ENCODE measurements at places on chromosomes 1 and 21.

- DNase-seq: no peak
These were observed 28.6 kb upstream of the JUN start for GRCh38 chr1:58812468-58812867.

- DNase-seq: no peak
These were observed 34.0 kb downstream of the MEGF6 start for GRCh38 chr1:3577300-3577699.

DNA sequence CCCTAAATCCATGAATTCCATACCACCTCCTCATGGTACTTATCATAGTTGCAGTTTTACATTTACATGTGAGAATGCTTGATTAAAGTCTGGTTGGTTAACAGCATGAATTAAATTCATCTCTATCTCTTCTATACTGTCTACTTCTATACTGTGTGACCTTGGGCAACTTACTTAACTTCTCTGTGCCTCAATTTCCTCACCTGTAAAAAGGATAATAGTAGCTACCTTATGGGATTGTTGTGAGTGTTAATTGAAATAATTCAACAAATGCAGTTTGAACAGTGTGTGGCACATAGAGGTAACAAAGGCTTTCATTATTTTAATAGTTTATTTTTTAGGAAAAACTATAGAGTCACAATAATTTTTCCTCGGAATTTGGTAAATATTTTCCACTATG lies 231.3 kb downstream of the RRAGC start:
- DNase-seq: no peak

- DNase-seq: no peak
These were observed 31.2 kb downstream of the SDC3 start for GRCh38 chr1:30877205-30877912.
